ENCODE measurements at places on chromosomes 16 and 17.

- DNase-seq: no peak
These were observed 490.5 kb upstream of the CA10 start for GRCh38 chr17:52648995-52649394.

DNA sequence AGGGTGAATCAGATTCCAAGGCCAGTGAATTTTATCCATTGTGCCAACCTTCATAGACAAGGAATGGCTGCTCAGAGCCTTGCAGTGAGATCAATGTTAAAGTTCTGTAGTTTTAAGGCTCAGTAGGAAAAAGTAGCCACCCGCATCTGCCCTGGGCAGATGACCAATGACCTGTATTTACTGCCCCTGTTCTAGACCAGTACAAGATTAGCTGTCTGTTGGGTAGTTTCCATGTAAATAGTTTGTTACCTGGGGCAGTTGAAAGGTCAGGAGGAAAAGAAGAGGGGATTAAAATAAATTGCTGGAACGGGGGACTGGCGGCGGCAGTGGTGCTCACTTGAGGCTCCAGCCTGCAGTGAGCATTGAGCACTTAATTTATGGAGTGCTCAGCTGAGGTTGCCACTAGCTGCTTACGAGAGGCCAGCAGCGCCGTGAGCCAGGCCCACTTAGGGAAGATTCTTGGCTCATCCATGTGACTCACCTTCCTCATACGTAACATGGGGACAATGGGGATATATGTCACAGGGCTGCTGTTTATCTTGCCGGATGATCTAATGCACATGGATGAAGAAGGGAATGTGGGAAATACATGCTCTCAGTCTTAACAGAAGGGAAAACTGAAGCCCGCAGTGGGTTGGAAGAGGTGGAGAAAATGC is 10.7 kb upstream of the NOS2 start:
- DNase-seq: no peak

- DNase-seq: no peak
These were observed 60.7 kb downstream of the GRIN2A start for GRCh38 chr16:10121491-10121890.

- DNase-seq: no peak
These were observed 1.3 kb upstream of the TNFRSF17 start for GRCh38 chr16:11963706-11964105.

GRCh38 chr17:66549311-66549704 is 246.9 kb downstream of the PRKCA start:
- DNase-seq: no peak

- DNase-seq: no peak
These were observed 114.7 kb downstream of the BCAS3 start for GRCh38 chr17:60792250-60792898.

GRCh38 chr16:10776280-10776679 is 32.6 kb downstream of the NUBP1 start:
- no peak for DNase-seq

- no peak for DNase-seq
These were observed 2.1 kb downstream of the MYH2 start for GRCh38 chr17:10547351-10547750.
